Kidney capillary endothelial cell (primary cell): ENCODE measurements at places on chromosomes 16 and 17.

DNA sequence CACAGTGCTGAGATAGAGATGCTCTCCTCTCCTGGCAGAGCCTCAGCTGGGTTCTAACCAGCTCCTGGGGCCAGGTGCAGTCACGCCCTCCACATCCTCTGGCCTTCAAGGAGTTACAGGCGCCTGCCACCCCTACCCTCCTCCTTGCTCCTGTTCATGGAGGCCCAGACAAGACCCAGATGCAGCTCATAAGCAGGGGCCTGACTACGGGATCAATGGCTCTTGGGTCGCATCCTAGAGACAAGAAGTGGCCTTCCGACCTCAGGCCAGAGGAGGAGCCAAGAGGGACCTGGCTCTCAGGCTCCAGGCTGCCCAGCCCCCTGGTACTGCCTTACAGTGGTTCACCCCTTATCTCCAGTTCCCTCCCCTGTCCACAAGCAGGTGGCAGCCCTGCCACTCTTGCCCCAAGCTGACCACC is 23.0 kb downstream of the ARHGAP27 start:
- no peak for DNase-seq

DNA sequence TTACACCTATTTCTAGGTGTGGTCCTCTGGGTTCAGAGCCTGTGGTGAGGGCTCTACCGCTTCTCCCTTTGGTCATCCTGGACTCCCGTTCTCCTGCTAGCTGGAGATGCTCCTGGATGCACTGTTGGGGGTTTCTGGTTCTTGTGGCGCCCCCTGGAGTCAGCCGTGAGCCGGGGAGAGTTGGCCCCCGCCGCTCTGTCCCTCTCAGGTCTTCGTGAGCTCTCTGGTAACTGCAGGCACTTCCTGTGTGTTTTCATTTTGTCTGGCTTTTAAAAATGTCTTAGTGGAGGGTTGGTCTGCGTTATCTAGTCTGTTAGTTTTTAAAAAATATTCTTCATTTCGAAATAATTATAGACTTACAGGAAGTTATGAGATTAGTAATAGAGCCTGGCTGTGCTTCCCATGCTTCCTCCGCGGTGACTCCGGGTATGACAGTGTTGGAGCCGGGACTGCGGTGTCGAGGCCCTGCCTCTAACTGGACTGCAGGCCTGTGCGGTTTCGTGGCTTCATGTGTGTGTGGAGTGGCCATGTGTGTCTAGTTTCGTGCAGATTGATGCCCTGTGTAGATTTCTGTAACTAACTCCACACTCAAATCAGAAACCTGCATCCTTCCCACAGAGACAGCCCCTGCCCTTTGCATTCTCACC is 78.0 kb upstream of the ZNF750 start:
- DNase-seq, result peak; percentile 65

DNA sequence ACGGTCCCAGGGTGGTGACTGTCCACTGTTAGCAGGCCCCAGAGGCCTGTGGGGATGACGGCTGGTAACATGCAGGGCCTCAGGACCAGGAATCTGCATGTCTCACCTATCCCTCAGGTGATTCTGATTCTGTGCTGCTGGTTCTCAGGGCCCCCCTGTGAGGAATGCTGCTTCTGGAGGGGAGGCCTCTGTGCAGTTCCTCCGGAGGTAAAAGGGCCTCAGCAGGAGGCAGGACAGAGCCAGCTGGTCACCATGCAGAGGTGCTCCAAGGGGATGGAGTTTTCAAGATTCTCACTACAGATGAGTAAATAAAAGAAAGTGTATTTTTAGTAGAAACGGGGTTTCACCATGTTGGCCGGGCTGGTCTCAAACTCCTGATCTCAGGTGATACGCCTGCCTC is 33.8 kb downstream of the CLEC16A start:
- no peak for DNase-seq

- no peak for DNase-seq
Observed at GRCh38 chr16:1174477-1175357, 21.8 kb downstream of the CACNA1H start.

- peak; percentile 65 for DNase-seq
Observed at GRCh38 chr17:44919885-44920564, 4.7 kb upstream of the GFAP start.

- DNase-seq, result no peak
Observed at GRCh38 chr17:50355701-50356341, 9.9 kb downstream of the XYLT2 start.

DNA sequence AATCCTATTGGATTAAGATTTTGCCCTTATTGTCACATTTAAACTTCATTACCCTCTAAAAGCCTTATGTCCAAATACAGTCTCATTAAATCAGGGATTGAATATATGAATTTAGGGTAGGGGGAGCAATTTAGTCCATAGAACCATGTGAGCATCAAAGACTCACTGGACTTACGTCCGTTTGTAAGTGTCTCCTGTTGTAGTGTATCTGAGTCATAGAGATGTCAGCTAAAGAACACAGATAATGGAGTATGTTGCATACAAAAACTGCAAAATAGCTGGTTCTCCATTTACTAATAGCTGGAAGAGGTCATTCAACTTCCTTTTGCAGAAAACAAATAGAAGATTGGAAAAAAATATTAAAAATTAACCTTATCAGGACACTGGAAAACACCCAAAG is 599.1 kb upstream of the SOX9 start:
- DNase-seq, result no peak

- DNase-seq, result no peak
Observed at GRCh38 chr17:28460901-28461300, 12.5 kb upstream of the SLC13A2 start.

DNA sequence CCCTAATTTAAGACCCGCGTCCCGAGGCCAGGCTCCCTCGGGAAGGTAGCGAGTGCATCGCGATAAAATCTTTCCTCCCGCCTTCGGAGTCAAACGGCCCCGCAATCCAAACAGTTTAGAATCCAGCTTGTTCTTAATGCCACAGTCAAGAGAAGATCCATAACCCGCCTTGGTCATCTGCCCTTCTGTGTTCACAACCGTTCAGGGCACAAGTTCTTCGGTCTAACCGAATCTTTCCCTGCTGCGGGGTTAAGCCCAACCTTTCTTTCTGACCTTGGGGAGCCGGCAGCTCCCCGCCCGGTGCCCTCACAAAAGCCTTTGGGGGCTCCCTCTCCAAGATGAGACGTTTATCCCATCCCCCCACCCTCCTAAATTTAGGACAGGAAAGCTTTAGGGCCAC is 30.3 kb downstream of the CPSF4L start:
- no peak for DNase-seq

DNA sequence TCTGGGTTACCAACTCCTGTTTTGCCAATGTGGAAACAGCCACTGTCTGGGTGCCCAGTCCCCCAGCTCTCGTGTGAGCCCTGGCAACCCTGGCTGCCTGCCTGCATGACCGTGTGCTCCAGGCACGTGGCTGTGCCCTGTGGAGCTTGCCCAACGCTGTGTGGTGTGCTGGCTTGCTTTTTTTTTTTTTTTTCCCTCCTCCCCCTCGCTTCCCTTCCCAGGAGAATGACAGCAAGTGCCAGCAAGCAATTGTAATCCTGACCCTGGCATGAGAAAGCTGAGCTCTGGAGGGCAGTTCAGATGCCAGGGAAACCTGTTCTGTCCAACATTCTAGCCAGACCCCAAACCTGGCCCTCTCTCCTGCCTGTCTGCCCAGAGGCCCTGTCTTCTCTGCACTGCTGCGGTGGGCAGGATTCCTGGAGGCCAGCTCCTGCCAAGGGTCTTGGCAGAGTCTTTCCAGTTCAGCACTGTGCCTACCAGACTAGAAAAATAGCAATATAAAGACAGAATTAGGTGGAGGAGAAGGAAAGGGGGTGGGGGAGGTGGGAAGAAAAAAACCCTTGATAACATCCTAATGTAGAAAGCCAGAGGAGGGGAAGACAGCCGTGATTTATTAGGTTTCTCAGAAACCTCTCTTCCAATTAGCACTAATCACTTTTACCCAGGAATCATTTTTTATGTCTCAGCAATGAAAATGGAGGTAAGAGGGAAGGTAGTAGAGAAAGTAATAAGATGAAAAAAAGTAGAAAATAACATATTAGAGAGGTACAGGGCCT is 9.0 kb downstream of the HLF start:
- DNase-seq, result no peak

GRCh38 chr16:71855937-71856662 is 10.3 kb downstream of the ATXN1L start:
- DNase-seq, result no peak

DNA sequence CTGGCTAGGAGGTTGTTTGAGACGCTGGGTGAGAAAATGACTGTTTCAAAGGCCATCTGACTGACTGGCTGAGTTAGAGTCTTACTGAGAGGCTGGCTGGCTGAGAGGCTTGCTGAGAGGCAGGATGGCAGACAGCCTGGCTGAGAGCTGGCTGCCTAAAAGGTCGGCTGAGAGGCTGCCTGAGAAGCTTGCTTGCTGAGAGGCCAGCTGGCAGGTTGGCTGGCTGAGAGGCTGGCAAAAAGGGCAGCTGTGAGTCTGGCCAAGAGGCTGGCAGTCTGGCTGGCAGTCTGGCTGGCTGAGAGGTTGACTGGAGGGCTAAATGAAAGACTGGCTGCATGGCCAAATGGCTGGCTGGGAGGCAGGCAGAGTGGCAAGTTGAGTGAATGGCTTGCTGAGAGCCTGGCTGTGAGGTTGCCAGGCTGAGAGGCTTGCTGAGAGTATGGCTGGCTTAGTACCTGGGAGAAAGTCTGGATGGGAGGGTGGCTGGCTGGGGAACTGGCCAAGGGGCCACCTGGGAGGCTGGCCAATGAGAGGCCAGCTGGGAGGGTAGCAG is 35.3 kb upstream of the ACSM2B start:
- no peak for DNase-seq

DNA sequence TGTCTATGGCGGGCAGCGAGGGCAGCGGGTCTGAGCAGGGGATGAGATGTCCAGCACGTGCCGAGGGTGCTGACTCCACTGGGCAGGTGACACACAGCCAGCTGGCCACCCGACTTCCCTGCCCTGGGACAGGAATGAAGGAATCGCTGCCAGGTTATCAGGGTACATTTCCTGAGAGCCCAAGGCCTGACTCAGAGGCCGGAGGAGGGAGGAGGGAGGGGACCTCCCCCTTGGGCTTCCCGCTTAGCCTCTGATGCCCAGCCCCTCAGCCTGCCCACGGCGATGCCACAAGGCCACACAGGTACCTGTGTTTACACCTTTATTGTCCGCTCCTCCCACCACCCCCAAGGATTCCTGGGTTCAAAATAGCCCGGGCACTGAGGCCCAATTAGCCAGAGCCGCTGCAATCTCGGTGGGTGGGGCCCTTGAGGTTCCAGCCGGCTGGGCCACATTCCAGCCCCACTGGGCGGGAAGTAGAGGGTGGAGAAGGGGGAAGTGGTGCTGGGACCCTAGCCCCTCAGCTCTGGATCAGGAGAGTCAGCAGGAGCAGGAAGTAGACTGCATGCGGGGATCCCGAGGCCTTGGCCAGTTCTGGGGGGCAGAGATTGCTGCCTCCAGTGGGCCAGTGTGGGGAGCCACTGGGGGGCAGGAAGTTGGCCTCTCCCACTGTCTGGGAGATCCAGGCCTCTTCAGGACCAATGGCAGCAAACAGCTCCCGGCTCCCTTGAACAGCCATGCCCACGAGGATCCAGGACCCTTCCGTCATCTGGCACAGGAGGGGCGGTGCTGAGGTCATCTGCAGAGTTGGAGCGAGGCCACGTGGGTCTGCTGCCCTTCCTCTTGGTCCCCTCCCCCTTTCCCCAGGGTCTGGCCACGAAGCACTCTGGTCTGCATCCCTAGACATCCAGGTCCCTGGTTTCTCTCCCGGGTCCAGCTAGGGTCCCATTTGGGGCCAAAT is 3.4 kb upstream of the PRSS8 start:
- DNase-seq, result peak; percentile 30

GRCh38 chr16:10584981-10585438 is 4.6 kb upstream of the EMP2 start:
- DNase-seq, result no peak

DNA sequence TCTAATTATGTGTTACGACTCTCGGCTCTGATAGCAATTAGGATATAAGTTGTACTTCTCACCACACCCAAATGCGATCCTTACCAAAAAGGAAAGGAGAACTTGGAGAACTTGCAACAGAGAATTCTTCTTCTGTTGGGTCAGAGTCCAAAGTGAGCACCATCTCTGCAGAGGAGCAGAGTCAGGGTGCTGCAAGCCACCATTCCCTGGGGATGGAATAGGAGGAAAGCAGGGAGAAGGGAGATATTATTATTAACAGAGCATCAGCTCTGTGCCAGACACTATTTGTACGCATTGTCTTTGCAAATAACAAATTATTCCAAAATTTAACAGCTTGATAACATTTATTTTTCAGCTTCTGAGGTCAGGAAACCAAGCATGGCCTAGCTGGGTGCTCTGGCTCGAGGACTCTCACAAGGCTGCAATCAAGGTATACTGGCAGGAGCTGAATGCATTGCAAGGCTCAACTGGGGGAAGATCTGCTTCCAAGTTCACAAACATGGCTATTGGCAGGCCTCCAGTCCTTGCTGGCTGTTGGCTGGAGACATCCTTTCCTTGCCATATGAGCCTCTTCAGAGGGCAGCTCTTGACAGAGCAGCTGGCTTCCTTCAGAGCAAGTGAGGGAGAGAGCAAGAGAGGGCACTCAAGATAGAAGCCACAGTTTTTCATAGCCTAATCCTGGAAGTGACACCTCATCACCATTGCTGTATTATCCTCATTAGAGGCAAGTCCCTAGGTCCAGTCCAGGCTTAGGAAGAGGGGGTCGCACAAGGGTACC is 296.2 kb upstream of the CDH5 start:
- no peak for DNase-seq

DNA sequence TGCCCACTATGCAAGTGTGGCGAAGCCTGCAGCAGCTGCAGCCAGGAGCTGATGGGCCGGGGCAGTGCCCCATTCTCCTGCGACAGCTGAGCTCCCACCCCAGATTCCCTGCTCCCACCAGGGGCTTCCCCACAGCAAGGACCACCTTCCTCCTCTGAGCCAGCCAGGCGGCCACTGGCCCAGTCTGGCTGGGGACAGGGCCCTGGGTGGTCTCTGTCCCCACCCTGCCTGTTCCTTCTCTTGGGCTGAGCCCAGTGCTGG is 5.6 kb upstream of the NPTX1 start:
- no peak for DNase-seq

- no peak for DNase-seq
Observed at GRCh38 chr17:31294231-31294630, 2.8 kb downstream of the OMG start.

DNA sequence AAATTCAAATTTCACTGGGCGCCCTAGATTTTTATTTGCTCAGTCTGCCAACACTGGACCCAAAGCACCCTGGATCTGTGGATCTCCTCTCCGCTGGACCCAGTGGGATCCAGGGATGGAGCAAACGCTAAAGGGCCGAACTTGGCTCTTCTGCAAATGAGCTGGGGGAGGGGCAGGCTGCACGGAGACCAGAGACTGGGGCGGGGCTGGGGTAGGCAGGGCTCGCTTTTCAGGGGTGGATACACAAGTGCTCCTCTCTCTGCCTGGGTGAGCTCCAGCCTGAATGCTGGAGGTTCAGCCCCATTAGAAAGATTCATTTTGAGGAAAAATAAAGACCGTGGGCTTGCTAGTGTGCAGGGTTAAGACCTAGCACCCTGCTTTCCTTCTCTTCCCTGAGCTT is 8.9 kb downstream of the CBX4 start:
- DNase-seq, result no peak

- no peak for DNase-seq
Observed at GRCh38 chr17:57034807-57035754, 50.0 kb upstream of the AKAP1 start.
